ENCODE measurements at places on chromosomes 7 and 10.

DNA sequence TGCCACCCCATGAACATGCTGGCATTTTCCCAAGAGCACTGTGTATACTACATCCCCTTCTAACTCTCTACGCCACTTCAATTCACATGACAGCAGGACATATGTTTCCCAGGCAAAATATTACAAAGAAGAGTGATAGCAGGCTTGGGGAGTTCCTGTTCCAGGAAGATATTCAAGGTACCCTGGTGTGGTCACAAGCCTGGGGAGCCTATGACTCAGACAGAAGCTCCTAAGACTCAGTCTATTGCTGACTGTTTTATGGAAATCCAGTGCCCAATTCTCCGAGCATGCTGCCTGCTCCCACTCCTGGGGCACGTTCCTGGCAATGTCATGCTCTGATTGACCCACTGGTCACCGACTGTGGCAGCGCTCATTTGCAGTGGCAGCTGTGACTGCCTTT is 23.5 kb upstream of the ABLIM1 start:
- DNase-seq, result no peak

DNA sequence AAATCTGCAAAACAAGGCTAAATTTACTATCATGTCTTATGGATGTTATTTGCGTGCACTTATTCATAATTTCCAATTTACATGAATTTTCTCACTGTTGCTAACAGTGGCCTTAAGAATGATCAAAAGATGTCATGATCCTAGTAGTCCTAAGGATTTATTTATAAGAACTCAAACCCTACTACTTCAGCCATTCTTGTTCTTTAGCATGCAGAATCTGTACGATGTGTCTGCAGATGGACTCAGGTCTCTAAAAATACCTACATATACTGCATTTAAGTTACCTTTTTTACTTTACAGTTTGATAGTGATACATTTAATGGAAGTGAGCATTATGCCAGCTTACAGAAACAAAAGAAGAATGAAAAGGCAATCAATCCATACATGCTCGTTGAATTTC is 91.2 kb downstream of the ZNF277 start:
- DNase-seq, result no peak

- DNase-seq, result no peak
Observed at GRCh38 chr7:28977881-28978280, 19.8 kb upstream of the TRIL start.

GRCh38 chr7:110448918-110449317 is 642.0 kb upstream of the LRRN3 start:
- no peak for DNase-seq

DNA sequence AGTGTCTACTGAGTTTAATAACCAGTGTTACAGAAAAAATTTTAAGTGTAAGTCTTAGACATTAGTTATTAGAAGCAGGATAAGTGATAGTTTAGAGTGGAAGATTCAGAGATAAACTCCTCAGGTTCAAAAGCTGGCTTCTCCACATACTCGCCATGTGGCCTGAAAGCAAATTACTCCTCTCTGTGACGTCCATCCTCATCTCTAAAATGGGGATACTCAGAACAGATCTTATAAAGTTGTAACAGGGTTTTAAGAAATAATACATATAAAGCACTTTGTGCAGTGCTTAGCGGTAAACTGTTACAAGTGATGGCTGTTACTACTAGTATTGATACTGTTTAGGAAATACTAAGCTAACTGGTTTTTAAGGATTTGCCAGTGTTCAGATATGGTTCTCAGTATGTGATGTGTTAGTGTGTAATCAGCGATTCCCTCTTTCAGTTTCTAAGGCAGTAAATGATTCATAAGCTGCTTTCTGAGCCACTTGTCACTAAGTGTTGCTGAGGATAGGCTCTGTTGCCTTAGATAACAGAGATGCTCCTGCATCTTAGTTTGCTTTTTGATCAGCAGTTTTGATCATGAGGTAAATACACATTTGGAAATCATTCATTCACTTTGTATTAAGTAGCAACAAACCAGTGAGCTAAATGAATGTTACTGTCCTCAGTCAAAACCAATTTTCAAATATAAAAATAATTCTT is 58.7 kb downstream of the CYP51A1 start:
- DNase-seq, result no peak

DNA sequence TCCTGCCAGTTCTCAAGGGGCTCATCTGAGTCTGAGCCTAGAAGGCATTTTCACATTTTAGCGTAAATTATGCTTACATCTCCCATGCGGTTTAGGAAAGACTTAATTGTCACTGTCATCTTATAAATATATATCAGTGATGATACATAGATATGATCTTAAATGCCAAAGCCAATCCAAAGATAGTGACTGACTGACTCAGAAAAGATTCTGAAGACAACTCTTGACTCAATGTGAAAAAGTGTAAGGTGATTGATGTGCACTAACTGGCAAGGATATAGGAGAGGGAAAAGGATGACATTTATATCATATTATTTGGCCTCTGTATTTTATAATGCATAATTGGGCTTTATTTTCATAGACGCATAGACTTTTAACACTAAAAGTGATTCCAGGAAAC is 84.9 kb upstream of the LRRN3 start:
- DNase-seq, result no peak

DNA sequence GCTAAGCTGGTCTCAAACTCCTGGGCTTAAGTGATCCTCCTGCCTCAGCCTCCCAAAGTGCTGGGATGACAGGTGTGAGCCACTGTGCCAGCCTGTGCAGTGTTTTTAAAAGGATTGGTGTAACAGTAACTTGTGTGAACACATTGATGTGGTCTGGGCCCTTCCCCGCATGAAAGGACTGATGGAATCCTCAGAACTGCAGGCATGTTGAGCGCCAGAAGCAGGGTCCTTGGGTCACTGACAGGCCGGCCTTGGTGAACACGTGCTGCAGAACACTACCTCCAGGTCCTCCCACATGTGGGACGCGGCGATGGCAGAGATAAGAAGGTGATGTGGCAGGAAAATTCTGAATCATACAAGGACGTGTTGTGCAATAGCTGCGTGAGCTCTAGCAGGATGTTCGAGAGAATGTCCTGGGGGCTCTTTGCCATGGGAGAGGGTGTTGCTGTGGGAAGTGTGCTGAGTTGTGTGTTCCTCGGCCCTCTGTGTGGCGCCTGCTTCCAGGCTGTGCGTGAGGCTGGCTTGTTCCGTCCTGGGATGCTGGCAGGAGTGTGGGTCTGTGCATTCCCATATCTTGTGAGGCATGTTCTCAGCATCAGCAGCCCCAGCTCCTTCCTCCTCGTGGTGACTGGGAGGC is 68.2 kb downstream of the DNAJB6 start:
- no peak for DNase-seq

GRCh38 chr7:50795831-50796230 is 13.1 kb upstream of the GRB10 start:
- no peak for DNase-seq

- no peak for DNase-seq
Observed at GRCh38 chr10:110273474-110273873, 31.2 kb downstream of the SMNDC1 start.

- no peak for DNase-seq
Observed at GRCh38 chr7:18354108-18355085, 141.2 kb upstream of the HDAC9 start.

DNA sequence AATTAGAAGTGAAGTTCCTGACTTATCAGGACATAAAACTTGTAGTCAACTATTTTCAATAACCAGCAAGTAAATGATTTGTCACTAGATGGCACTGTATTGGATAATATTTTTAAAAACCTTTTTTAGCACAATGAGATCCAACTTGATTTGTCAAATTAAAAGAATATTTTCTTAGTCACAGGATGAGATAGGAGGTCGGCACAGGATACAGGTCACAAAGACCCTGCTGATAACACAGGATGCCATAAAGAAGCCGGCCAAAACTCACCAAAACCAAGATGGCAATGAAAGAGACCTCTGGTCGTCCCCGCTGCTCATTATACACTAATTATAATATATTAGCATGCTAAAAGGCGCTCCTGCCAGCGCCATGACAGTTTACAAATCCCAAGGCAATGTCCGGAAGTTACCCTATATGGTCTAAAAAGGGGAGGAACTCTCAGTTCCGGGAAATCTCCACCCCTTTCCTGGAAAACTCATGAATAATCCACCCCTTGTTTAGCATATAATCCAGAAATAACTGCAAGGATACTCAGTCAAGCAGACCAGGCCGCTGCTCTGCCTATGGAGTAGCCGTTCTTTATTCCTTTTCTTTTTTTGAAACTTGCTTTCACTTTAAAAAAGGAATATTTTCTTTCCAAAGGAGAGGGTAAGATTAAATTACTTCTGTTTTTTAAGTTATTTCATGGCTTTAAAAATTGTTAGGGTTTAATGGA is 255.7 kb upstream of the MKLN1 start:
- DNase-seq, result no peak

- DNase-seq, result no peak
Observed at GRCh38 chr10:14543904-14544210, 213.1 kb upstream of the FRMD4A start.

All from NCI-H1417 treated with DMSO at 0.1 percent for 48 hours (cell line).